ENCODE measurements at places on chromosomes 2 and 18. TPM values are rescaled to one million over a fixed set of nuclear protein-coding genes. Genes with fewer than 3 reads are reported as not detected.
A peak's percentile ranks its signal among the peaks of the same experiment; 100 is the strongest.

The BMPR2 gene
- 3.2 TPM for polyA plus RNA-seq

GRCh38 chr18:79765491-79766245 lies 32.1 kb upstream of the KCNG2 start:
- DNase-seq: peak; percentile 14

DNA sequence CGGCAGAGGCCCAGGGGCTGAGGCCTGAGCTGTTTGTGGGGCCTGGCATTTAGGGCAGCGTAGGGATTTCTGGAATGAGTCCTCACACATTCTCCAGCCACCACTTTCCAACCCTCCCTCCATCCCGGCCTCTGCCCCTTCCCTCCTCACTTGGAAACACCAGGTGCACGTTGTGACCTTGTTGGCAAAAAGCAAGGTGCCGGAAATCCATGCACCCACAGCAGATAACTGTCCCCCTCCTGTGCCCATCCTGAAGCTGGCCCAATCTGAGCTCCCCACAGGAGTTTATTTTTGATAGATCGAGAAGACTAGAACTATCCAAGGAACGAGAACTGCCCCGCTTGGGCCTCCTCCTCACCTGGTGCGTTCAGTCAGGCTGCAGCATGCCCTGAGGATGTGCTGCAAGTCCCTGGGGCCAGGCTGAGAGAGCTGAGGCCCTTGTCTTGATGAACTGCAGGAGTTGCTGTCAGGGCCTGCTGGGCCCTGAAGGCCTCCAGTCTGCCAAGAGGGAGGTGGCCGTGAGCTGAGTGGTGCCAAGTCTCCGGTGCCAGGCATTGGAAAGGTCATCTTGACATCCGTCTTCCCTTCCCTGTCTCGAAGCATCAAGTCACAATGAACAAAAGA lies 55.8 kb downstream of the CTIF start:
- no peak for DNase-seq

- no peak for DNase-seq
Observed at GRCh38 chr18:45291621-45292615, 323.4 kb upstream of the SLC14A2 start.

- no peak for DNase-seq
Observed at GRCh38 chr2:217563565-217563964, 439.2 kb downstream of the TNS1 start.

The BMP10 gene
- polyA plus RNA-seq: not detected

DNA sequence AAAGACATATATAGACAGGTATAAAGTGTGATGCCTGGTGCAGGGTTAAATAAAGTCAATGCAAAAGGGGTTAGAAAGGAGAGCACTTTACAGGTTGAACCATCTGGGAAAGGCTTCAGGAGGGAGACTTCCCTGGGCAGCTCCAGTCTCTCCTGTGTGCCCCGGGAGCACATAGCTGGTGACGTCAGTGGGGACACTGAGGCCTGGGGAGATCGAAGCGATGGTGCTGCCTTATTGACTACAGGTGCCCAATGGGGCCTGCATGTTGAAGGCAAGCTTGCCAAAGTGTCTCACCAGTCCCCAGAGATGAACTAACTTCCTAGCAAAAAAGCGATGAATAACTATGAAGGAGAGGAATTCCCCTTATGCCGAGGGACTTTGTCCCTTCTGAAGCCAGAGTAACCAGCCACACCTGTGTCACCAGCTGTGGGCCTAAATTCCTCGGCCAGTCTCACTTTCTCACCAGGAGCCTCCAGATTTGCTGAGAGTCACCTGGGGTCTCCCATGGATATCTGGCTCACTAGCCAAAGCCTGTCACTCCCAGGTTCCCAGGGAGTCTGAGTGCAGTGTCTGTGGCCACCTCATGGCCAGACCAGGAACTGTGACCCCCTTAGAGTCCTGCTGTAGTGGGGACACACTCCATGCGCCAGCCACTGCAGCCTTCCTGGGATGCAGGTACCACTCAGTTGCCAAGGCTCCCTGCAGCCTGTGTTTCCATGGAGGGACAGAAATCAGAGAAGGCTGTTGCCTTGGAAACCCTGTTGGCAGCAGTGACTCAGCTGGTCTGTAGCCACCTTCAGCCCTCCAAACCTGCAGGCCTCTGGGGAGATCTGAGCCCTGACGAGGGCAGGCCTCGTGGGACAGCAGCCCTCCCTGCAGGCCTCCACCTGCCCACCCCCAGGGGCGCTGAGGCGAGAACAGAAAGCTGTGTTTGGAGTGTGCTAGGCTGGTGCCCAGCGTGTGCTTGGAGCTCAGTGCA lies 128.7 kb downstream of the CTIF start:
- no peak for DNase-seq

The GNAL gene
- 0.74 TPM for polyA plus RNA-seq

The PGAP1 gene
- polyA plus RNA-seq: 0.80 TPM
